ENCODE measurements at places on chromosomes 7 and 10. TPM values are rescaled to one million over a fixed set of nuclear protein-coding genes. Genes with fewer than 3 reads are reported as not detected.

Gene MKI67
- 50.4 TPM for total RNA-seq

DNA sequence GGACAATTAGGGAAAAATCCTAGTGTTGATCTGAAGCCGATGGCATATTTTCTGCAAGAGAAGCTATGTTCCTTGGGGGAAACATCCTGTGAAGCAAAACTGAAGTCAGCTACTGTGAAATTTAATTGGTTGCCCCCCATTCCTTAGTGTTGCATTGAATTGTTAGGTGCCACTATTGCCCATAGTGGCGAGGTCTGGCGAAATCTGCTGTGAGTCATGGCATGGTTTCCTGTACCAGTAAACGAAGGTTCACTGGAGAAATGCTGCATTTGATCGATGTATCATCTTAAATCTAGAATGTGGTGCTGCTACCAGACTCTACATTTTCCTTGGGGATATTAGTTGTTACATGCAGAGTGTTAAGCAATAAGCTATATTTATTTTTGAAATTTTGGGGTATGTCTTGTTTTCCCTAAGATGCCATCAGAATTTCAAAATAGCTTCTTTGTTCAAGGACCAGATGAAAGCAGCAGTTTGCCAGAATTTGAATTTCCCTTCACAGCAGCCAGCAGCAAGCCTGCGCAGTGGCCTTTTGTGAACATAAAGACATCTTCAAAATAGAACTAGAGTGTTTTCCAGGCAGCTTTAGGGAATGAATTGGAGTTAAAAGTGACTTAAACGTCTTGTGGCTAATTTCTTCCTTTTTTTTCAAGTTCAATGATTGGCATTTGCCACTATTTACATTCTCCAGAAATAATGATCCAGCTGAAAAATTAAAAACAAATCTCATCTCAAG, 348.6 kb upstream of the COBL start:
- DNase-seq, result no peak

- no peak for DNase-seq
These were observed 228.5 kb downstream of the TCERG1L start for GRCh38 chr10:131082991-131083481.

DNA sequence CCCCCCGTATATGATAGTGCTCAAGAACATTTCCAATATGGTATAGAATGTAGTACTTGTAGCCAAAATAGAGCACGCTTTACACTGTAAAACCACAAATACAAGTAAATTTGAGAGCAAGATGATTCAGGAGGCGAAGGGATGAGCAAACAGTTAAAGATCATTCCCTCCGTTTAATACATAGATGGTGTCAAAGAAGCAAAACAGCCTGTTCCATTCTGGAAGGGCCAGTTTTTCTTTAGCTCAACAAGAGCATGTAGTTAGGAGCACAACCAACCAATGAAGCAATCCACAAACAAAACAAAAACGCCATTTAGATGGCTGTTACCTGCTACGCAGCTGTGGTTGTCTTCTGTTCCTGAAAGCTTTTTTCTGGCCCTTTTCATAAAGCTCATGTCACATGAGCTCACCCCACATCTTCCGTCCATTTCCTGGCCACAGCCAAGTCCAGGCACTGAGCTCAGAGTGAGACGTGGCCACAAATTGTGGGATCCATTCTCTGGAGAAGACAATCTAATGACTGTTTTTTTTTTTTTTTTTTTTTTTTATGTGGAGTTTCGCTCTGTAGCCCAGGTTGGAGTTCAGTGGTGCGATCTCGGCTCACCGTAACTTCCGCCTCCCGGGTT, 185.6 kb downstream of the FANK1 start:
- no peak for DNase-seq

GRCh38 chr7:28061824-28062196, 118.8 kb downstream of the JAZF1 start:
- DNase-seq, result no peak

DNA sequence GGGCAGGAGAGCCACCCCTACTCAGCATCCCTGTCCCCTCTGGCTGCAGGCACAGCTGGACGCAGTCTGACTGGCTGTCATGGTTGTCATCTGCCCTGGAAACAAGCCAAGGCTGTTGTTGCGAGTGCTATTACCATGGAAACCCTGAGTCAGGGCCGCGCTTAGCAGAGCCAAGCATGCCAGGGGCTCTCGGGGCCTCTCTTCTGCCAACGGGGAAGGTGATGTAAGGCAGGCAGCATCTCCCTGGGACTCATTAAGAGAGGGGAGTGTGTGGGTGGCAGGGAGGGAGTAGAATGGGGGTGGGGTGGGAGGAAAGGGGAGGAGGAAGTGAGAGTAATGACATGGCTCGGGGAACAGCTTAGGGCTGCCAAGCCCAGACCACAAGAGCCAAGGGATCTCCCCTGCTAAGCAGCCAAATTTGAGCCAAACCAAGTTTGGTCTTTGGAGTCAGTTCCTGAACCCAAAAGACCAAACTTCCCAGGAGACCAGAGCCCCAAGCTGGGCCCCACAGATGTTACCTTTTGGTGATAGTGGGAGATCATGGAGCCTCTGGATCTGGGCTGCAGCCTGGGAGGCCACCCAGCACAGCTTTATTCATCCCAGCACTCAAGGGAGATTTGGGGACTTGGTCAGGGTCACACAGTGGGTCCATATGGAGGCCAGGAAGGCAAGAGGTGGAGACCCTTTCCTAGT, 67.6 kb downstream of the TMEM130 start:
- peak; percentile 96 for DNase-seq

DNA sequence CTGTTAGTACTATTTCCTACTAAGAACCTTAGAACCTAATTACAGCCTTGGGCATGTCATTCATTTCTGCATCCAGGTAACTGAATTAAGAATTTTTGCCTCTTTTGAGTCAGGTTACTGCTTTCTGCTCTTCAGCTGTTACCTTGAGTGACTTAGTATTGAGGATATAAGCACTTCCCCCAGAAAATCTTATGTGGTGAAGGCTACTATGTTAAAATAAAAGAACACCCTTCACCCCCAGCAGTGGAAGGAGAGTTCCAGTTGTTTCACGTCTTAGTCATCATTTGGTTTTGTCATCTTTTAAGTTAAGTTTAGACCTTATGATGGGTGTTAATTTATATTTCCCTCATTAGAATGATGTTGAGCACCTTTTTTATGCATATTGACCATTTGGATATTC, 82.8 kb downstream of the GLCCI1 start:
- no peak for DNase-seq
